ENCODE measurements at places on chromosomes 2 and 18.

- DNase-seq, result no peak
Measured at GRCh38 chr2:111227716-111228141, 107.0 kb downstream of the BCL2L11 start.

DNA sequence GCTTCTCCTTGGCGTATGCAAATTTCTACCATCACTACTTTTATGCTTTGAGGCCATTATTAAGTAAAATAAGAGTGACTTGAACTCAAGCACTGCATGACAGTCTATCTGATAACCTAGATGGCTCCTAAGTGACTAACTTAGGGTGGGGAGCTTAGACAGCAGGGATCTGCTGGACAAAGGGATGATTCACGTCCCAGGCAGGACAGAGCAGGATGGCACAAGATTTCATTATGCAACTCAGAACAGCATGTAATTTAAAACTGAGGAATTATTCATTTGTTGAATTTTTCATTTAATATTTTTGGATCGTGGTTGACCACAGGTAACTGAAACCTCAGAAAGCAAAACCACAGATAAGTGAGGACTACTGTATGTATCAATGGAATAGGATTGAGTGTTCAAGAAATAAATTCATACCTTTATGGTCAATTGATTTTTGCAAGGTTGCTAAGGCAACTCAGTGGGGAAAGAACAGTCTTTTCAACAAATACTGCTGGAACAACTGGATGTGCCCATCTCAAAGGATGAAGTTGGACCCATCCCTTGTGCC is 115.3 kb downstream of the MBD2 start:
- no peak for DNase-seq

GRCh38 chr2:44679584-44679983 is 261.9 kb upstream of the SIX3 start:
- DNase-seq, result no peak

DNA sequence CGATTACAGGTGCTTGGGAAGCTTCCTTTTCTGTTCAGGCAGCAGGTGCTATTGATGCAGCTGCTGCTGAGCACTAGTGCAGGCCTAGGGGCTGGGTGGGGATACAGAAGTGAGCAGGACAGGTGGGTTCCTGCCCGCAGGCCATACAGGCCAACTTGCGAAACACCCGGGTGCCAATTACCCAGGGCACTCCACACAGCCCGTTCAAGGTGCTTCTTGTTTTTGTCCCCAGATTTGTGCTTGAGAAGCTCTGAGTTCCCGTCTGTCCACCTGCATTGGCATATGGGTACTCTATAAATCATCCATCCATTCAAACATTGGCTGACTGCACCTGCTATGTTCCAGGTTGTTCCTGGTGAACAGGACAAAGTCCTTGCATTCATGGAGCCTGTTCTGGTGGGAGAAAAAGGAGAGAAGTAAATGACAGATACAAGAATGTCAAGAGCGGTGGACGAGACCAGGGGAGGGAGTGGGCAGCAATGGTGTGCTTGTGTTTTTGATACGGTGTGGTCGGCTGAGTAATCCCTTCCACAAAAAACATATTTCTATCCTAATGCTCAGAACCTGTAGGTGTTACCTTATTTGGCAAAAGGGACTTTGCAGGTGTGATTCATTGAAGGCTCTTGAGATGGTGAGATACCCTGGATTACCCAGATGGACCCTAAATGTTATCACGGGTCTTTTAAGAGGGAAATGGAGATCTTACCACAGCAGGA is 31.4 kb downstream of the SH3BP4 start:
- DNase-seq, result no peak

DNA sequence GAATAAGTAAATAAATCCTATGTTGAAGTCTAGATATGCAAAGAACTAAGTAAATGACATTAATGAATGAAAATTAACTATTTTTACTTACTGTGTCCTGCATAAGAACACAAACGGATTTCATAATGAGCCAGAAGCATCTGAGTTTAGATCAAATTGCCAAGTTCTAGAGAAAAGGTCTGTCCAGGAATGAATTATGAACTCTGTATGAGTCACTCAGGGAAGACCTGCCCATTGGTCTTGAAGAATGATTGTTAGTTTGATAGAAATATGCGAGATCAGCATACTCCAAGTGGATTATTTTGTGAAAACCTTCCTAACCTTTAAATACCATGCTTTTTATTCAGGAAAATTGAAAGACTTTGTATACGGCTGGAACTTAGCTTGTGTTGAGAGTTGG is 189.5 kb downstream of the DOK6 start:
- no peak for DNase-seq

- no peak for DNase-seq
Measured at GRCh38 chr2:141610564-141611175, 520.1 kb downstream of the LRP1B start.

DNA sequence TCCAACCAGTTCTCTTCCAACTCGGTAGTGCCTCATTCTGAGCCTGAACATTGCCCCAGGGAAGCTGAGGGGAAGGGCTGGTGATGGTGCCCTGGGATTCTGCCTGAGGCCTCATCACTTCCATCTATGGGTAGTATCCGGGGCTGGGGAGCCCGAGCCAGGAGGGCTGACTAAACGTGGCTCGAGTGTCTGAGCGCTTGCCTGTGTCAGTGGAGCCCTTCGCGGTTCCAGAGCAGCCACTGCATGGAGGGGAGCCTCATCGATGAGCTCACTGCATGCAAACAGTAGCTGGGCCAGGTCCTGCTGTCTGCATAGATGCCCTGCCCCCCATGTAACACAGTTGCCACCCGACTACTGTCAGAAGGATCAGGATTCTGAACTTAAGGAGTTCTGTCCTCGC is 129.3 kb downstream of the GLI2 start:
- DNase-seq, result no peak

GRCh38 chr2:200665626-200666453 is 80.0 kb downstream of the AOX1 start:
- DNase-seq, result no peak

DNA sequence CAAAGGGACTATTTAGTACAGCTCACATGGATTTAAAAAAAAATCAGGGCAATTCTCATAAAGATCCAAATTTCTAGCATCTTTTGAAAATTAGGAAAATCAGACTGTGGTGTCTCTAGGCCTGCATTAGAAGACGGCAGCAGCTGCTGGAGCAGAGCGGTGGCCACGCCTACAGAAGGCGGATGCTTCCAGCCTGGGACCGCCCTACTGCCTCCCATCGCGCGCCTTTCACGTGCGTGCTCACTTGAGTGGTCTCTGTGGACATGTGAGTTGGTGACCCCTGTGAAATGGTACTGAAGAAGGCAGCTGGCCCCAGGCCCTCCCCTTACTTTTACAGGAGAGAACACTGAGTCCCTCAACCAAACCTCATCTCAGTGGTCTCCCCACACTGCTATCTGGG is 15.2 kb upstream of the ZFP36L2 start:
- no peak for DNase-seq

DNA sequence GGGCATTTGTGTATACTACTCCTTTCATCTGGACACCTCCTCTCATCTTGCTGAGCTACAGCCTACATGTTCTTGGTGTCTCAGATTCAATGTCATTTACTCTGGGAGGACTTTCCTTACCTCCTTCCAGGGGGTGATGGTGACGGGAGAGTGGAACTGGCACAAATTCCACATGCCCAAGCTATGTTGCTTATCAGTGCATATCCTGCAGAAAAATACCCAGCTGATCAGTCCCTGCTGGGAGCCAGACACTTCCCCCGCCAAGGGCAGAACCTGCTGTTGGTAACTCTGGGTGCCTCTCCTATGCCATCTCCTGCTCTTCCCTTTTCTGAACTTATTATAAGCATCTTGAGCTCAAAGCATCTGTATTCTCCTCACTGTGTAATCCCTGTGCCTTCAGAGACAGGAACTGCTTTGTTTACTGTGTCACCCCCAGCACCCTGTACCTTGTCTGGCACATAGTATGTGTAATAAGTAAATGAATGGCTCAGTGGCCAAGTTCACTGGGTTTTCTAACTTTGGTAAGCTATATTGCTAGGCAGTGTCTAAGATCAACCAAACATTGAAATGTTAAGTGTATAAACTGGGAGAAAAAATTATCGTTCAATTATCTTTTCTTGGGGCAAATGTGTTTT is 87.7 kb upstream of the LPIN2 start:
- no peak for DNase-seq

DNA sequence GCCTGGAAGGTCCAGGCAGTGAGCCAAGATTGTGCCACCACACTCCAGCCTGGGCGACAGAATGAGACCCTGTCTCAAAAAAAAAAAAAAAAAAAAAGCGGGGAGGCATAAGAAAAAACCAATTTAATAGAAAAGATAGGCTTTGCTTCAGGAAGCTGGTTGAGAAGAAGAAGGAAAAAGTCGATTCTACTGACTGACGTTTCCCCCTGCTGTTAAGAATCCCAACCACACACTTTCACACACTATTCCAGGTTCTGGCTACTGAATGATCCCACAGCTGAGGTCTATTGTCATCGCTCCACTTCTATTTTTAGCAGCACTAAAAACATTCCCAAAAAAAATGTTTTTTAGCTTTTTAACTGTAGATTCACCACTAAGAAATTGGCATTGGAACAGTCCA is 6.7 kb upstream of the CHCHD5 start:
- DNase-seq, result no peak

DNA sequence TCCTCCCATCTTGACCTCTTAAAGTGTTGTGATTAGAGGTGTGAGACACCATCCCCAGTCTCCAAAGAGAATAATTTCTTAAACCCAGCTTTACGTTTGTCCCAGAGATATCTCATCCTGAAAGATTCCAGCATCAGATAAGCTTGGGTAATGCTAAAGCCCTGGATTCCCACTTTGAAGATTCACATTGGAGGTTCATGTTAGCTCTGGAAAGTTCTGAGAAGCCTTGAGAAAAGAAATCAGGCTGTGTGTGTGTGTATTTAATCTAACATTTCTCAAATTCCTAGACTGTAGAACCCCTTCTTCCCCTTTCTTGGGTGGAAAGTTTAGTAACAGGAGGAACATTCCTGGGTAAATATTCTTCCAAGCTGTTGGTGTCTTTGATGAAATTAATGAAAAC is 18.0 kb downstream of the ZNF532 start:
- DNase-seq, result no peak

GRCh38 chr2:7346336-7346735 is 429.1 kb downstream of the RNF144A start:
- DNase-seq, result no peak

DNA sequence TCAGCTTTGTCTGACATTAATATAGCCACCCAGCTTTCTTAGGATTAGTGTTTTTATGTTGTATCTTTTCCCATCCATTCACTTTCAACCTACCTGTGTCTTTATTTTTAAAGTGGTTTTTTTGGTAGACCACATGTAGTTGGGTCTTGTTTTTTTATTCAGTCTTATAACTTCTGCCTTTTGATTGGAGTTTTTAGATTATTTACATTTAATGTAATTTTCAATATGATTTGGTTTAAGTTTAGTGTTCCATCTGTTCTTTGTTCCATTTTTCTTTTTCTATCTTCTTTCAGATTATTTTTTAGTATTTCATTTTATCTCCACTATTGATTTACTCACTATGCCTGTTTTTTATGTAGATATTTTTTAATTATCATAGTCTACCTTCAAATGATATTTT is 13.1 kb upstream of the MSTN start:
- DNase-seq, result no peak

DNA sequence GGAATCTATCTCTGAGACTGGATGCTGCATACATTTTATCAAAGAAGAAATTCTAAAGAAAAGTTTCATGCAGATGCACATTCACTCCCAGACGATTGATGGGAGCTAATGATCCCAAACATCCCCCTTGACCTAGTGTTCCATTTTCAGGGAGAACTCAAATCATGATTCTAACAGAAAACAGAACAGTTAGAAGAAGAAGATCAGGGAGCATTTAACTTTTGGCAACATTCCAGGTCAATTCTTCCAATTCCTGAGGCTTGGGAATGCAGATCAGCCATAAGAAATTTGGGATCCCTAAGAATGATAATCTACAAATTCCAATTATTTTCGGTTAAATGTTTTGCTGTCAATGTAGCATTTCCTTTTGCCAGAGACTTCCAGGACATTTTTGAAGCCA is 96.6 kb downstream of the CPO start:
- DNase-seq, result no peak
